ENCODE measurements at places on chromosomes 1 and 21. TPM values are rescaled to one million over a fixed set of nuclear protein-coding genes. Genes with fewer than 3 reads are reported as not detected.

DNA sequence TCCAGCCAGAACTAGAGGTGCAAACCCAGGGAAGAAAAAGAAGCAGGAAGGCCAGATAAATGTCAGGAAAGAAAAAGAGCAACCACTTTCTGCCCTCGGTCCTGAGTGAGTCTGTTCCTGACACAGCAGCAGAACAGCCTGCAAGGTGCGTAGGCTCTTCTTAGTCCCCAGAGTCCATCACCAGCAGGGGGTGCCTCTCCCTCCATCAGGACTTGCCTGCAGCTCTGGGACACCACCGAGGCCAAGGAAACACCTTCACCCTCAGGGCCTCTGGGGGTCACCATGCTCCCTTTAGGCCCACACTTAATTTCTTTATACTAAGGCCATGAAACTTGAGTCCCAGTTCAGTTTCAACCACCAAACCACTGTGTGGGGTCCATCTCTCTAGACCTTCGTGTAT lies 43.7 kb upstream of the NFASC start:
- DNase-seq: peak; percentile 41

- no peak for DNase-seq
Observed at GRCh38 chr1:66231681-66232463, 302.1 kb upstream of the SGIP1 start.

GRCh38 chr1:100893718-100894117 lies 924 bp downstream of the EXTL2 start:
- DNase-seq: no peak

GRCh38 chr1:227823537-227823936 lies 8.1 kb downstream of the PRSS38 start:
- no peak for DNase-seq

Gene ADIPOR1
- total RNA-seq: 97.8 TPM

- DNase-seq: no peak
Observed at GRCh38 chr1:150366416-150367296, 2.7 kb downstream of the RPRD2 start.

DNA sequence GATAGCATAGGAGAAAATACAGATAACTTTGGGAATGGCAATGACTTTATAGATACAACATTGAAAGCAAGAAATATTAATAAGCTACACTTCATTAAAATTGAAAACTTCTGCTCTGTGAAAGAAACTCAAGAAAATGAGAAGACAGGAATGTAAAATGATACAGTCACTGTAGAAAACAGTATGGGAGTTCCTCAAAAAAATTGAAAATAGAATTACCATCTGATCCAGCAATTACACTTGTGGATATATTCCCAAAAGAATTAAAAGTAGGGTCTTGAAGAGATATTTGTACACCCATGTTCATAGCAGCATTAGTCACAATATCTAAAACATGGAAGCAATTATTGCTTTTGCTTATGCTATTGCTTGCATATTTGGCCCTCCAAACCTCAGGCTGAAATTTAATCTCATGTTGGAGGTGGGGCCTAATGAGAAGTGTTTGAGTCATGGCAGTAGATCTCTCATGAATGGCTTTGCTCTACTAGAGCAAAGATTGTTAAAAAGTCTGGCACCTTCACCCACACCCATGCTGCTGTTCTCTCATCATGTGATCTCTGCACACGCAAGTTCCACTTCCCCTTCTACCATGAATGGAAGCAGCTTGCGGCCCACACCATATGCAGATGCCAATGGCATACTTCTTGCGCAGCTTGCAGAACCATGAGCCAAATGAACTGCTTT lies 15.3 kb upstream of the AHCYL1 start:
- DNase-seq: no peak

Gene AMPD1
- not detected for total RNA-seq

- no peak for DNase-seq
Observed at GRCh38 chr1:113530021-113530420, 139.7 kb downstream of the MAGI3 start.

- peak; percentile 53 for DNase-seq
Observed at GRCh38 chr1:203287109-203287893, 18.0 kb upstream of the BTG2 start.

DNA sequence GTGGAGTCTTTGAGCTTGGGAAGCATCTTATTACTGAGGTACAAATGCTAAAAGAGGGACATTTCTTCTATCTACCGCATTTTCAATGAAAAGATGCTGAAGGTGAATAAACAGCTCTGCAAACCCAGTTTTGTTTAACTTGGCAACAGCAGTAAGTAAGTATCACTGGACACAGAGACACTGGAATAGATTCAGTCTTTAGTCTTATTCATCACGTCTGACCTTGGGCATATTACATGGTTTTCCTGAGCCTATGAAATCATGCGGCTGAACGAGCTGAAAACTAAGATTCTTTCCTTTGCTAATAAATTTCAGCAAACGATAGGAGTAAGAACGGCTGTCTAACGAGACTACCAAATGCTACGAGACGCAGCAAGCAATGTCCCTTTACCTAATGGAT lies 207.4 kb downstream of the GABPA start:
- no peak for DNase-seq

Gene SLFNL1
- 0.11 TPM for total RNA-seq

DNA sequence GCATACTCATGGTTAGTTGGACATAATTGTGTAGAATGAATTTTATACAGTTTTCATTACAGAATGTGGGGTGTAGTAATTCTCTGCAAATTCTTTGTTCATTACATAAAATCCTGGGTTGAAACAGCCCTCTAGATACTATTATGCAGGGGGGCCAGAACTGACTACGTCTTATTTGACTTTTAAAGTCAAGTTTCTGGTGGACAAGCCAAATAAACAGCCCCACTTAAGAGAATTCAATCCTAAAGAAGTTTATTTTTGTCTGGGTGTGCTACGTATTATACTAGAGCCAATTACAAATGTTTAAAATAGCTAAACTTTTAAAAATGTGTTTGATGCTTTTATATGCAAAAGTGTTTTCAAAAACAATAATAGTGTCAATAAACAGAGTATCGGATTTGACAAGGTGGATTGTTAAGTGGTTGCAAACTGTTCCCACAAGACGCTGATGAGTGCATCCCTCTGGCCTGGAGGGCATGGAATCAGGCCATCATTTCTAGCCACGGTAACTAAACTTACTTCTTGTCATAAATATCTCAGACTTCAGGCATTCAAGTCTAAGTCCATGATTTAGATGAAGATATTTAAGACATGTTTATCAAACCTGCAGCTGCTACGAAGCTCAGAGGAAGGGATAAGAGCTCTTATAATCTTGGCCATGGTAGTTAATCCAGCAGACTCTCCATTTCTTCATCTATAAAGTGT lies 646.3 kb downstream of the KIF26B start:
- DNase-seq: no peak

DNA sequence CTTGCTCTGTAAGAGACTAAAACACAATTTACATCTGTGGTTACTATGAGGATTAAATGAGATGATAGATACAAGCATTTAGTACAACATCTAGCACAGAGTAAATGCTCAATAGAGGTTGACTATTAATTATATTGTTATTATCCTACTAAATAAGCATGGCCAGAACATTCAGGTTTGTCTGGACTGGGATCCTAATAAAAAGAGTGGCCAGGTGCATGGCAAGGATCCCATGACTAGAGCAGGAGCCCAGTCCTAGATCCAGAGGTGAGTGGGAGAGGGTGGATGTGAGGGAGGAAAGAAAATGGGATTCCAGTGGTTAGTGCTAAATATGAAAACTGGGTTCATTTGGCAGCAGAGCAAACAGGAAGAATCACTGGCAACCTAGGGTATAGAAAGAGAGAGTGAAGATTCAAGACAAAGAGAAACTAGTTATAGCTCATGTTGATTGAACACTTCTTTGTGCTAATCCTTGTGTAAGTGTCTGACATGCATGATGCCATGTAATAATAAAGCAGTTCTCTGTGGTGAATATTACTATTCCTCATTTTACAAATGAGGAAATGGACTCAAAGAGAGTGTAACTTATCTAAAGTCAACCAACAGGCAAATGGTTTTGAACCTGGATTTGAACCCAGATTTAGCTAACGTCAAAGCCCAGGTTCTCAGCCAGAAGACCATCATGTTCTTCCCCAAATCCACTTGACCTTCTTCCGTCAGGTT lies 71.1 kb upstream of the FGGY start:
- no peak for DNase-seq

- no peak for DNase-seq
Observed at GRCh38 chr1:235888119-235888643, 21.5 kb upstream of the LYST start.

Gene ECM1
- total RNA-seq: 1.6 TPM

Gene ST6GALNAC3
- 1.4 TPM for total RNA-seq

- no peak for DNase-seq
Observed at GRCh38 chr1:1144843-1145546, 28.7 kb upstream of the TTLL10 start.

Gene FAM72B
- 36.7 TPM for total RNA-seq

DNA sequence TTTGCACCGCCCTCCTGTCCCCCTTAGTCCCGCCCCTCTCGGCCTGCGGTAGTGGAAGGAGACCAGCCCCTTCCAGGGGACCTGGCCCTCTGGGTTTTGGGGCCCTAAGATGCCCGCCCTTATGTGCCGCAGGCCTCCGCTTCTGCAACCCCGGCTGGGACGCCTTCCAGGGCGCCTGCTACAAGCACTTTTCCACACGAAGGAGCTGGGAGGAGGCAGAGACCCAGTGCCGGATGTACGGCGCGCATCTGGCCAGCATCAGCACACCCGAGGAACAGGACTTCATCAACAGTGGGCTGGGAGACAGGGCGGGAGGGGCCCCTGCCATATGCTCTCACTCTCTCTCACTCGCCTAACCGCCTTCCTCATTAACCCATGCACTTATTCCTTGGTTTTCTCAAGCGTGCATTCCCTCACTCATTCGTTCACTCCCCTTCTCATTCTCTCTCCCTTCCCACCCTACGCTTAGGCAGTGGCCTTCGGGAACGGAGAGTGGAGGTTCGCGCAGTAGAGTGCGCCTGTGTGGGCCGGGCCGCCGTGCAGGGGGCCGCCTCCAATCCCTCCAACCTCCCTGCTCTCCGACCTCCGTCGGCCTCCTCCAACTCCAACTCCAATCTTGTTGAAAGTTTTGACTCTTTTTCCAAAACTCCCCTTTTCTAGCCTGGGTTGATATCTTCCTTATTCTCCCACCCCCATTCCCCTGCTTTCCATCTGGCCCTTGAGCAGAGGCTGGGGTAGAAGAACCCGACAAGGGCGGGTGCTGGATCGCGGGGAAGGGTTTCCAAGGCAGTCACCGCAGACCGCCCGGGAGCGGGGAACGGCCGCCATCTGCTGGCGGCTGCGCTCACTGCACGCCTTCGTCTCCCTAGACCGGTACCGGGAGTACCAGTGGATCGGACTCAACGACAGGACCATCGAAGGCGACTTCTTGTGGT lies 15.2 kb downstream of the BCAN start:
- peak; percentile 71 for DNase-seq

Gene MSH4
- 0.37 TPM for total RNA-seq

GRCh38 chr21:44658913-44659595 lies 1.3 kb downstream of the KRTAP12-3 start:
- no peak for DNase-seq

DNA sequence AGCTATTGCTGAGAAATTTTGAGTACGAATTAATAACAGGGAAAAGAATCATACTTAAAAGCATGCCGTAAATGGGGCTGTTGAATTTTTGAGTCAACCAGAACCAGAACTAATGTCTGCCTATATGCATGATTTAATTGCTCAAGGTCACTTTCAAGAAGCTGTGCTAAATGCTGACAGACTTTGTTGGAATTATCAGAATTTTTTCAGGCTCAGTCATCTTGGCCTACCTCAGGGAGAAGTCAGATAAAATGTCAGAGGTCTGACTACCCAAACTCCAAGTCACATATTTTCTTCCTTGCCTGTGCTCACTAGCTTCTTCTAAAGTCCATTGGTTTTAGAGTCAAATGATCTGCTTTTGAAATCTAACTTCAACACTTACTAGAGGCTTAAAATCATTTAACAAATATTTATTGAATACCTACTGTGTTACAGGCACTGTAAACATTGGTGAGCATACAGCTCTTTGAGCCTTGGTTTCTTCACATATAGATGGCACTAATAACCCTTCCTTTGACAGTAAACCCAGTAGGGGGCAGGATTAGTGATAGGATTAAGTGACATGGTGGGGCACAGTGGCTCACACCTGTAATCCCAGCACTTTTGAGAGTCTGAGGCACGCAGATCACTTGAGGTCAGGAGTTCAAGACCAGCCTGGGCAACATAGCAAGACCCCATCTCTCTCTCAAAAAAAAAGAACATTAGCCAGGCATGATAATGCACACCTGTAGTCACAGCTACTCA lies 121.2 kb upstream of the SLC44A3 start:
- DNase-seq: no peak

- no peak for DNase-seq
Observed at GRCh38 chr1:209800984-209801834, 4.7 kb downstream of the IRF6 start.

- DNase-seq: no peak
Observed at GRCh38 chr1:46413596-46413985, 19.5 kb downstream of the FAAH start.

Gene GBP6
- total RNA-seq: 0.31 TPM

Gene GPR89A
- 21.4 TPM for total RNA-seq

DNA sequence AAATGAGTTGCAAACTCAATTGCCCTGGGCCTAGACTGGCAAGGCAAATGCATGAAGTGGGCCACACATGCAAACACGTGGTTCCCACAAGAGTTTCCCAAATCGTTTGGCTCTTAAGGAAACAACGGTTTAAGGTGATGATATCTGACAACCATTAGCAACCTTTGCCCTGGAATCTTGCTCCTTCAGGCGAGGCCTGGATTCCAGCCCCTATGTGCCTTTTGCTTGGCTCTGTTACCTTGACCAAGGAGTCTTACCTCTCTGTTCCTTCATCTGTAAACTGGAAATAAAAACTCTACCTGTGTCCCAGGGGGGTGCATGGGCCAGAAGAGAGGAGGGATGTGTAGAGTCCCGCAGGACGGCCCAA lies 72.1 kb upstream of the CASZ1 start:
- no peak for DNase-seq

Gene SLC25A34
- 0.23 TPM for total RNA-seq

Gene TSTD1
- 59.3 TPM for total RNA-seq

GRCh38 chr1:38082769-38083263 lies 36.2 kb upstream of the POU3F1 start:
- no peak for DNase-seq

All from activated naive CD4-positive, alpha-beta T cell treated with anti-CD3 and anti-CD28 coated beads, Interleukin-2, amount 50 U/mL, for 72 hours (primary cell).